ENCODE measurements at places on chromosomes 2 and 18.

DNA sequence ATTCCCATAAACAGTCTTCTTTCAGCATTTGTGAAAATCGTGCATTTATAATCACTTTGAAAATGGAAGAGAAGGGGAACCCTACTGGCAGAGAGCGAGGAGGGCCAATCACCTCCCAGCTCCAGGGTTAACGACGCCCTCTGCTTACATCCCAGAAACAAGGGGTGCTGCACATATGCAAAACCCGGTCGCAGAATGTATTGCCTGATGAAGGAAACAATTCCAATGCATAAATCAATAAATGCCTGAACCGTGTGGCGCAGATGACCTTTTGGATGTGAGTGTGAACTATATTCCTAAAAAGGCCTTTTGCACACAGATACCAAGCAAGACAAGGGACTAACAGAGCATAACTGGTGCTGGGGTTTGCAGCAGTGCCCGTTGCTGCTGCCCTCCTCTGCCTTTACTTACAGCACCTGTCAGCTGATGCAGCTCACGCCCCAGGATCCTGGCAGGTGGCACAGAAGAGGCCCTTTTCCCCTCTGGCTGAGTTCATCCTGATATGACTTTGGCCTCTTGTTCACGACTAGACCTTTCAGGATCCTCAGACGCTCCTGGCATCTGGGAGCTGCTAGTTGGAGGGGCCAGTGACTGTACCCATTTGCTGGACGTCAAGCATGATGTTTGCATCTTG lies 67.8 kb downstream of the MYT1L start:
- DNase-seq: no peak

DNA sequence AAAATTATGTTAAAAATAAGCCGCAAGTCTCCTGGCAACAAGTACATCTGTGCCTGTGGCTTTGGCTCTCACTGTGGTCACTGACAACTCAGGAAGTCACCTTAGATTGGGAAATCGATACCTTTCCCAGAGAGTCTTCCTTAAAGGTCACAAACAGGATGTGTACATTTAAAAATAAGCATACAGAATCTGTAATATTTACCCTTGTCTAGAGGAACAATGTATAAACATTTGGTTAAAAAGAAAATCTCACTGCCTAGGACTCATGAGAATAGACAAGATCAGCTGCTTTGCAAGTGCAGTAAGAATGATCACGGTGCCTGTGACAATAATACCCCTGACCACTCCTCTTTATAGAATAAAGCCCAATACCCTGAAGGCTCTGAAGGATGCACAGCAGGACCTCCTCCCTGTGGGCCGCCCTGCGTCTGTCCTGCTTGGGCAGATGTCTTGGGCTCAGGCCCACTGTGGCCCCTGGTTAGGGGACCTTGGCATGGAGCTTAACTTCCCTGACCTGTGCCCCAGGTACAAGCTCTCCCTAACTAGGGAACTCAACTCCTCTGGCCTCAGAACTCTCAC lies 98.0 kb upstream of the MGAT4A start:
- DNase-seq: no peak

DNA sequence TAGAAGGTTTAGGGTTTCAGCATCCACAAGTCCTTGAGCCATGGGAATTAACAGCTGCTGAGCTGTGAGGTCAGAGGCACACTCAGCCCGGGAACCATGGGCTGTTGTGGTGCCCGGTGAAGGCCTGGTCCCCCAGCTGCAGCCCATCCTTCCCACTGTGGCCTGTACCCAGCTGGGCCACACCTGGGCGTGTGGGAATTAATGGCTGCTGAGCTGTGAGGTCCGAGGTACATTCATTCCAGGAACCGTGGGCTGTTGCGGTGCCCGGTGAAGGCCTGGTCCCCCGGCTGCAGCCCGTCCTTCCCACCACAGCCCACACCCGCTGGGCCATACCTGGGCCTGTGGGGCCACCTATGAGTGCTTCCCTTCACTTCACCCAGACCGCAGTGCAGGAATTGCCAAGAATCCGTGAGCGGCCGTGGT lies 25.2 kb downstream of the TMEM18 start:
- DNase-seq: no peak

DNA sequence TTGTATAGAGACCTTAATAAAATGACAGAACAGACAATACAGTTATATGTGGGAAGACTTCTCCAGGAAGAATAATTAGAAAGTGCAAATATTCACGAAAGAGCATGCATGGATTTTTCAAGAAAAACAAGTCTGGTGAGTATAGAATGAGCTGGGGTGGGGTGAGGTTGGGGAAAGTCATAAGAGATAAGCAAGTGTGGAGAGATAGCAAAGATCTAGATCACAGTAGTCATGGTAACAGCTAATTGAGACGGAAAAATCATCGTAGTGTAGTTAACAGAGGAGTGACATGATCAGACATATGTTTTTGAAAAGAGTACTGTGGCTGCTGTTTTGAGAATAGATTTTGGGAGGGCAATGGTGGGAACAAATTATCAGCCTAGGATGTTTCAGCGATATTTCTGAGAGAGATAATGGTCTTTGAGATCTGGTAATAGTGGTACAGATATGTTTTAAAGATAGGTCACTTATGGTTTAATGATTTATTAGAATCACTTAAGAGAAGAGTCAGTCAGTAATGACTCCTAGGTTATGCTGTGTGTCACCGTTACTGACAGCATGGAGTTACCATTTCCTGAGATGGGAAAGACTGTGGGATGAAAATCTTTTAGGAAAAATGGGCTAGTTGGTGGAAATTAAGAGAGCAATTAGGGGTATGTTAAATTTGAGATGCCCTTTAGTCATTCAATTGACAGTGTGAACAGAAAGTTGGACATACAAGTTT lies 248.5 kb upstream of the SLC8A1 start:
- no peak for DNase-seq

- DNase-seq: no peak
These were observed 3.8 kb upstream of the RPS7 start for GRCh38 chr2:3571284-3571683.

DNA sequence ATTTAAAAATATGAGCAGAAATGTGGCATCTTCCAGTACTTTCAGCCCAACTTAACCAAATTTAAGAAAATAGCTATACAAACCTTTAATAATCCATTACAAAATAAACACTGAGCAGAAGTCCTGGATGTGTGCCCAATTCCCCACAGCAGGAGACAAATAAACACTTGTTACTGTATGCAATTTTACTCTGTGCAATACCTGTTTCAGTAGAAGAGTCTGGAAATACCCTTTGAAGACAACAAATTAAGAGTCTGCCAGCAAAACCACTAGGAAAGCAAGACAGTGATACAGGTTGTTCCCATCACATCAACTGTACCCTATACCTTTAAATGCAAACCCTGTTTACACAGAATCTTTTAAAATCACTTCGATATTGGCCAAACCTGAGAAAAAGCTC lies 41.4 kb upstream of the RNU4ATAC start:
- no peak for DNase-seq

DNA sequence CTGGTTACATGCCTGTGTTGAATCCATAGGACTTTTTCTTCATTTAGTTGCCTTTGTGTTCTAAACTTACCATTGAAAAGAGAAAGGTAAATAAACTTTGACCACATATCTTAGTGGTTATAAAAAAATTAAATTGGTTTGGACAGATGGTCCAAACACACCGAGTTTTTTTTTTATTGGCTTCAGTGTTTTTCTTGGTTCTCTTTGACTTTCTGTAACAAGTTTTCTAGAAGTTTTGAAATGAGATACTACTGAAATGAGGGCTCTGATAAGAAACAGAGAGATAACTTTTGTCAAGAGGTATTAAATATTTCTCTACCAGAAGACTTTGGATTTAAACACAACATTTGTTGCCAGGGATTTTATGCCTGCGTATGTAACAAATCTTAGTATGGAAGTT lies 20.7 kb downstream of the SPTBN1 start:
- DNase-seq: no peak

DNA sequence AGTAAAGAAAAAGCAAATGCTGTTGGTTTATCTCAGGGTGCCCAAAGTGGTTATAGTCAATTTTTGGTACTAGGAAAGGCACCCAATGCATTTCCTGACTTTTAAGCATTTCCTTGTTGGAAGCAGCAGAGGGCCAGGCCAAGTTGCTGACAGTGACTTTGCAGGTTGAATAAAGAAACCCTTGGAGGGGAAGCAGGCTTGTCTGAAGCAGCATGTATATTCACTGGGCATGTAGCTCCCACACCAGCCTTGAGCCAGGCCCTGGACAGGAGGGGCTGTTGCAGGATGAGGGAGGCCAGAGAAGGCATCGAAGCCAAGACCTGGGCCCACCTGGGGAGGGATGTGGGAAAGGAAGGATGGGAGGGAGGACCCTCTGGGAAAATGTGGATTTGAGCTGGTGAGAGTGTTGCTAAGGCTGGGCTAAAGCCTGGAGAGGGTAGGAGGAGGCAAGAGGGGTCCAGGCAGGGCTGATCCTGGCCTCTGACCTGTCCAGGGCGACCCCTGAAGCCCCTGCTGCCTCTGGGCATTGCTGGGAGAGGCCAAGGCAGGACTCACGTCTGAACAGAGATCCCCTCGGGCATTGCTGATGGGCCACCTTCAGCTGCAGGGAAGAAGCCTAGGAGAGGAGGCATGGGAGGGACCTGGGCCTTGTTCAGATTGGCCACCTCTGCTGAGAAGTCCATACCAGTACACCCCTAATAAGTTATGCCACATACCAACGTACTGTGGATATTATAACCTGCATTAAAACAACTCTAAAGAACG lies 79.6 kb downstream of the STPG4 start:
- no peak for DNase-seq

GRCh38 chr2:136125236-136125635 lies 7.3 kb upstream of the CXCR4 start:
- DNase-seq: no peak

- no peak for DNase-seq
These were observed 251.2 kb downstream of the SATB2 start for GRCh38 chr2:199206536-199206935.

- DNase-seq: no peak
These were observed 1.3 kb downstream of the LAPTM4A start for GRCh38 chr2:20050104-20050645.

DNA sequence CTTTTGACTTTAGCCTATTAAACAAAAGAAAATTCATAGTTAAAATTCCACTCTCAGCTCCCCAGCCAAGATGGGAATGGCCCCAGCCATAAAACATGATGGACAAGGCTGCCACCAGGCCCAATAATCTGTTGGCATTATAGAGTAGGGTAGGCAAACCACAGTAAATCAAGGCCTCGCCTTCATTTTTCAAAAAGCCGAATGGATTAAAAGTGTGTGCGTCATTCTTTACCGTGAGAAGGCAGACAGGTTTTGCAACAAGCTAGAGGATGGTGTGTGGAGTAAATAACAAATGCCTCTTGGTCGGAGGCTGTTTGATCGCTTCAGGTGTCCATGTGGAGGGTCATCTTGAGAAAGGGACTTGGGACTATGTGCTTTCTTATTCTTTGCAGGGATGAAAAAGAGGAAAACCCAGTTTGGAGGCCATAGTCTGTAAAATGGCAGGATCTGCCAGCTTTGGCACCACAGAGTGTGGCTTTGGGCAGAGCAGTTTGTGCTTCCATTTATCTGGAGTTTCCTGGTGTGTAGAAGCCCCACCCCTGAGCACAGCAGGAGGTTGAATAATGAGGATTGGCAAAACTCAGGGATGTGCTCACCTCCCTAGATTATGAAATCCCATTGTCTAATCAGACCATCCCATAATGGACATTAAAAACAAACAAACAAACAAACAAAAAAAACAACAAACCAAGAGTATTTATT lies 57.1 kb upstream of the ITGB6 start:
- DNase-seq: no peak
